ENCODE measurements at places on chromosomes 13 and 19. TPM values are rescaled to one million over a fixed set of nuclear protein-coding genes. Genes with fewer than 3 reads are reported as not detected.

The FAM216B gene
- total RNA-seq: not detected

The BRD4 gene
- total RNA-seq: 153 TPM

The SIGLECL1 gene
- total RNA-seq: not detected

The ZNF66 gene
- 15.6 TPM for total RNA-seq

The GNG7 gene
- 8.2 TPM for total RNA-seq

The DACT3 gene
- total RNA-seq: 48.4 TPM

The SELENOV gene
- 0.78 TPM for total RNA-seq

The SIGLEC5 gene
- total RNA-seq: not detected

The NKPD1 gene
- total RNA-seq: 0.54 TPM

The PROSER1 gene
- total RNA-seq: 58.0 TPM

The PSG3 gene
- total RNA-seq: not detected

The ZFP82 gene
- 15.5 TPM for total RNA-seq

The RAB3A gene
- 6.7 TPM for total RNA-seq

The ERCC1 gene
- total RNA-seq: 100 TPM
